ENCODE measurements at places on chromosomes 2 and 18.

GRCh38 chr18:49849331-49850217, 36.2 kb upstream of the ACAA2 start:
- DNase-seq = no peak

DNA sequence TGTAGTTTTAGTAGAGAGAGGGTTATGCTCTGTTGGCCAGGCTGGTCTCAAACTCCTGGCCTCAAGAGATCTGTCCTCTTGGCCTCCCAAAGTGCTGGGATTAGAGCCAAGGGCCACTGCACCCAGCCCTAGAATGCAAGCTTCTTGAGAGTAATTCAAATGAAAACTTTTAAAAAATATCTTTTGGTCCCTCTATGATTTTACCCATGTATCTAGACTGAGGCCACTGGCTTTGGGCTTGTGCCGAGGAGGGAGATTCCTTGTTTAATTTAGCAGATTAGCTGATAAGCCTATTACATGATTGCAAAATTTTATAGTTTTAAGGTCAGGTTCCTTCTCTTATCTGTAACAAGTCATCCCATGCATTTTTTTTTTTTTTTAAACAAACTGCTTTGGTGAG, 59.5 kb upstream of the CCDC195 start:
- no peak for DNase-seq

- no peak for DNase-seq
These were observed 2.2 kb upstream of the SLC3A1 start for GRCh38 chr2:44273076-44273475.

DNA sequence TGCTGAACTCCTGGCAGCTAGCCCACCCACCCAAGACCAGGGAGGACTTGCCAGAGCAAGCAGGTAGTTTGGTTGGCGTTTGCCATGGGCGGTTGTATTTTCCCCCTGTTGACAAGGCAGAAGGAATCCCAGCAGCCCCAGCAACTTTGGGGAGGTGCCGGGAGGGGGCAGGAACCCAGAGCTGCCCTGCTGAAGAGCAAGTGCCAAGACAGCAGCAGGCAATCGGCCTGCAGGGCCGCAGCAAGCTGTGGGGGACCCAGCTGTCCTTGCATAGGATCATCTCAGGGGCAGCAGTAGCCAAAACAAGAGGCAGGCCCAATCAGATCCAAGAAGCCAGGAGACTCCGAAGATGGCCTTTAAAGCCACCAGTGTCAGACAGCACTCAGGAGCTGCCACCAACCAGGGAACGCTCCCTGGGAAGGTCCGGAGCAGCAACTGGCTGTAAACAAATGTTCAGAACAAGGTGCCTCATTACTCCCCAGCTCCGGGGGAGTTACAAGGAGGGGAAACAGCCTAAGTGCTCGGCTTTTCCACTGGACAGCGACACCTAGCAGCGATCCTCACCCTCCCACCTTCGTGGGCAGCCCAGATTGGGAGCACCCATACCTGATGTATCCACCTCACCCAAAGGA, 2.1 kb downstream of the ST8SIA5 start:
- no peak for DNase-seq

GRCh38 chr2:238127165-238128060, 11.1 kb upstream of the KLHL30 start:
- DNase-seq = no peak

GRCh38 chr2:39158351-39158750, 37.5 kb upstream of the SOS1 start:
- no peak for DNase-seq
